ENCODE measurements at places on chromosomes 2 and 18.

DNA sequence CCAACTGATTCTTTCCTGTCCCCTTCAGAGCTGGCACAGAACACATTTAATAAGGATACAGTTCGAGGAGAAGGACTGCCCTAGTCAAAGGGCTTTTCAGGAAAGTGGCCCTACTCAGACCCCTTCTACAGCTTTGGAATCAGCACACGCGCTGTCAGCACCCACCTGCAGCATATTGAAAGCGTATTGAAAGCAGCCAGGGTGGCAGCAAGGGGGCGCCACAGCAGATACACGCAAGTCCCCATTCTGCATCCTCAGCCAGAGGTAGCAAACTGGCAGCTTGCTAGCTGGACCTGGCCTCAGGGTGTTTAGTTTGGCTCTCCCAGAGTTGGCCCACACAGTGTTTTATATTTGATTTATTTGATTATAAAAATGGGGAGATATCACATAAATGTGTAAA is 101.0 kb upstream of the NT5C1B start:
- DNase-seq, result no peak

DNA sequence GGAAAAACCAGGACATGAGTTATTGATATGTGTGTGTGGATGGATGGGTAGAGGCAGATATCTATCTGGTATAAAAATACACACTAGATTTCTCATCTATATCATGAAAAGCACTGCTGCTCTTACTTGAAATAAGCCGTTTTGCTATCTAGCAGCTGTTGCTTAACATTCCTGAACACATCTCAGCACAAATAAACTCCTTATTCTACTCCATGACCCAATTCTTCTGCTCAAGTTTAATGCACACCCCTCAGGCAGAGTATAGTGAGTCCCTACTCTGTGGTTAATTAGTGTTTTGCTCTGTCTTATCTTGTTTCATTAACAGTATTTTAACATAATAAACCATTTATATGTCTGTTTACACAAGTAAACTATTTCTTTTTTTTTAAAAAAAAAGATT is 134.2 kb downstream of the CBLN2 start:
- DNase-seq, result no peak

DNA sequence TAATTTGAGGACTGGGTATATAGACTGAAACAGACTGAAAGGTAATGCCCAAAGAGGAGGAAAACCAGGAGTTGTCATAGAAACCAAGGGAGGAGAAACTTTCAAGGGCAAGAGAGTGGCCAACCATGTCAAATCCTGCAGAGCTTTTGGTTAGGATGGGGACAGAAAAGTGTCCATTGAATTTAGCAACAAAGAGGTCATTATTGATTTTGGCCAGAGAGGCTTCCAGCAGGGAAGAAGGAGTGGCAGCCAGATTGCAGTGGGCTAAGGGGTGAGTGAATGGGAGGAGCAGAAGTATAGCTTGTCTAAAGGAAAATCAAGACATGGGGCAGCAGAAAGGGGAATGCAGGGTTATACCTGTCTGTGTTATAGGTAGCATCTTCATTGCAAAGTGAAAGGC is 194.0 kb downstream of the CAMKMT start:
- no peak for DNase-seq

GRCh38 chr2:96565111-96565510 is 28.6 kb downstream of the ARID5A start:
- no peak for DNase-seq

DNA sequence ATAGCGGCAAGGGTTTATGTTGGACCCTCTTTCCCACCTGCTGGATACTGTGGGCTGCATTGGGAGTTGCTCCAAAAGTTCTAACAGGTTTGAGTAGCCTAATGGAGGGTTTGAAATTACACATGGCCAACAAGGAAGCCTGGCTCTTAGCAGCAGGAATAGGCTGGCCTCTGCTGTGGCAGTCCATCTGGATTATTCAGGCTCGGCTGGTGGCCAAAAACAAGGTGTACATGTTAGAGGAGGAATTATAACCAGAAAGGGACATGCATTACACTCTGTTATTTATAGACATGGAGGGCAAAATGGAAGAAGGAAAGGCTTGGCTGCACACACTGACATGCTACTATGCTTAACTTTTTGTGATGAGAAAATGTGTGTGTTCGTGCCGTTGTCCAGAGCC is 61.1 kb upstream of the NRXN1 start:
- DNase-seq, result no peak

DNA sequence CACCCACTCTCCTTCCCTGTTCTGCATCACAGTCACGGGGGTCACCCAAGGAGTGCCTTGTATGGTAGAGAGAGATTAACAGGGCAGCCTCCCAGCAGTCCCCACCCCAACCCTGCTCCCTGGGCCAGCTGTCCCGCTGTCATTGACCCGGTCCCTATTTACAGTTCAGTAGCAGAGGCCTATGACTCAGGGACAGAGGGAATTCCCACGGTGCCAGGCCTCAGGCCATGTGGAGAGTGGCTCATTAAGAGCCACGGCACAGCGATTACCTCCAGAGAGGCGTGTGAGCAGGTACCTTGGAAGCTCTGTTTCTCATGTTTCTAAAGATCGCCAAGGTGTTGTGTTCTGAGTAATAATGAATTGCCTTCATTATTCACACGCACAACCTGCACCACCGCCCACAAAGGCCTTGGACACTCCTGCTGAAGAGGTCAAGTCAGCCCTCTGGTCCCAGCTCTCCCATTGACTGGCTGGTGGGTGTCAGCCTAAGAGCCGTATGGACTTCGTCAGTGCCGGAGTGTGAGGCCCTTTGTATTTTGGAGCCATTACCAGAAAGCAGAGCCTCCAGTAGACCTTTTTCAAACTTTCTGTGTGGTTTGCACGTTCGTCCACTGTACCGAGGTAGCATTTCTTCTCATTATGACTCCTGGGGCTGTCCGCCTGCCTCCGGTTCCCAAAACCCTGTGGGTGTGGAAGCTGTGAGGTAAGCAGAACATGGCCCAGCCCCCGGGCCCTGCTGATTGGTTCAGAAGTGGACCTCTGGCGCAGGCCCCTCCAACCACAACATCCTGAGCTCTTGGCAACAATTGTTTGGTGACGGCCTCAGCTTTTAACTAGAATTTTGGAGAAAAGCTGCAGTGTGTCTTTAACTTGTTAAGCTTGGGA is 47.0 kb downstream of the SERTAD2 start:
- DNase-seq, result no peak

- DNase-seq, result no peak
These were observed 36.4 kb downstream of the FOXI3 start for GRCh38 chr2:88416016-88416663.

- DNase-seq, result no peak
These were observed 502.1 kb upstream of the TMEFF2 start for GRCh38 chr2:192696857-192697256.

- DNase-seq, result no peak
These were observed 596.9 kb upstream of the HNMT start for GRCh38 chr2:137367361-137367760.

- no peak for DNase-seq
These were observed 55.7 kb downstream of the KLHL14 start for GRCh38 chr18:32717126-32717525.

- DNase-seq, result no peak
These were observed 21.2 kb upstream of the CHN1 start for GRCh38 chr2:175026385-175026784.

DNA sequence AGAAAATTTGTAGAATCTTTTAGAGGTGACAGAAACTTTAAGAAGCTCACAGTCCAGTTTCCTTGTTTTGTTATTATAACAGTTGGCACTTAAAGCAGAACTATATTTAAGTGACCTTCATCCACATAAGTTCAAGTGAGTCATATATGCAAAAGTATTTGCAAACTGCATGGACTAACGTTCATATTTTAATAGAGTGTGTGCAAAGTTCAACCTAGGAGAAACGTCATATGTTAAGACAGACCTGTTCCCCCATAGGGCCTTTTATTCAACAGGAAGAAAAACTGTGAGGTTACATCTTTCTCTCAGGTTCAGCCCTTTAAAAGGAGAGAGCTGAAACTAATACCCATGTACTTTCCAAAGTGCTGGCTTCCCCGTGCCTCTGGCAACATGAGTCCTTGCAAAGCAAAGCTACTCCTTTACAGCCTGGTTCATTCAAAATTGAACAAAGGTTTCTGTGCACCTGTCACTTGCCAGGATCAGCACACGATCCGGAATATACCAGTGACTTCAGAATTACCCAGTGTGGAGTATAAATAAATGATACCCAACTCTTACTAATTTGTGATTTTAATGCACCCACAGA is 280.0 kb upstream of the RAB12 start:
- no peak for DNase-seq

DNA sequence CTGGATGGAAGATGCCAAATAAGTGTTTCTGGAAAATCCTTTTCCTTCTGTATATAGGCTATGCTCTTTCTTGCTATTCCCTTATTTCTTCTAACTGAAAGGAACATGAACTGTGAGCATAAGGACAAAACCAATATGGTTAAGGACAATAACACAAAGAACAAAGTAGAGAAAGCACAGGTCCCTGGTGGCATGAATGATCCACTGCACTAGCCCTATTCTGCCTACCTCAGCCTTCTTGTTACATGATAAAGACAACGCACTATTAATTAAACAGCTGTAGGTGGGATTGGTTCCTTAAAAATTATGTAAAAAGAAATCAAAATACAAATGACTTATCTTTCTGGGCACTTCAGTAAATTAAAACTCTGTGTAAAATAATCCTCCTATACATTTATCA is 1.9 kb upstream of the WDR75 start:
- no peak for DNase-seq
